ENCODE measurements at places on chromosomes 1 and 21.

- DNase-seq: no peak
These were observed 308.5 kb downstream of the MRPL39 start for GRCh38 chr21:25298512-25299491.

- no peak for DNase-seq
These were observed 4.5 kb upstream of the RASSF5 start for GRCh38 chr1:206502812-206503211.

DNA sequence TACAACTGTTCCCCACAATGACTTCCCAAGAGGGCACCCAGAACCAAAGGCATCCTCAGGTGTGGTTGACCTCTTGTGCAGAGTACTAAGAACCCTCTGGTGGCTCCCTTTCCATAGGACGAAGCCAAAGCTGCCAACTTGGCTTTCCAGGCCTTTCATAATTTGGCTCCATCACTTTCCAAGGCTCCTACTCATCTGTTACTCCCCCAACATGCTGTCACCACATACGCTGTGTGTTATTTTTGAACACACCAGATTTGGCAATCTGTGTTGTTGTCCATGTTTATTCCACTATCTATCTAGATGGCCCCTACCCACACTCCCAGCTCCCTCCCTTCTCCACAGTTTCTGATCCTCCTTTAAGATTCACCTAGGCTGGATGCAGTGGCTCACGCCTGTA lies 10.2 kb upstream of the NKAIN1 start:
- DNase-seq: no peak

- no peak for DNase-seq
These were observed 31.6 kb downstream of the TEX35 start for GRCh38 chr1:178544531-178544930.

DNA sequence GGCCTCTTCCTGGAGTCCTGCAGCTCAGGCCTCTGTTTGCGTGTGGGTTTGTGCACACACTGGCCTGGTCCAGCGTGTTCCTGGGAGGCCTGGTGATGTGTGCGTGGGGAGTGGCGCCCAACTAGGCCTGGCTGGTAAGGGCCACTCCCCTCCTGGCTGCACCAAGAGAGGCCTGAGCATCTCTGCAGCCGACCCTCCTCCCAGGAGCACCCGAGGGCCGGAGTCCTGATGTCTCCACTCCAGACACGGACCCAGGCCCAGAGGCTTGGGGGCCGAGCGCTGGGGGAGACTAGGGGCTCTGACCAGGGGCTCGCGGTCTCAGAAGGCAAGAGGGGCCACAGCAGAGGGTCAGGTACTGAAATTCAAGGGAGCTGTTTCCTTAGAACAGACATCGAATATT lies 33.3 kb downstream of the MORN1 start:
- no peak for DNase-seq

DNA sequence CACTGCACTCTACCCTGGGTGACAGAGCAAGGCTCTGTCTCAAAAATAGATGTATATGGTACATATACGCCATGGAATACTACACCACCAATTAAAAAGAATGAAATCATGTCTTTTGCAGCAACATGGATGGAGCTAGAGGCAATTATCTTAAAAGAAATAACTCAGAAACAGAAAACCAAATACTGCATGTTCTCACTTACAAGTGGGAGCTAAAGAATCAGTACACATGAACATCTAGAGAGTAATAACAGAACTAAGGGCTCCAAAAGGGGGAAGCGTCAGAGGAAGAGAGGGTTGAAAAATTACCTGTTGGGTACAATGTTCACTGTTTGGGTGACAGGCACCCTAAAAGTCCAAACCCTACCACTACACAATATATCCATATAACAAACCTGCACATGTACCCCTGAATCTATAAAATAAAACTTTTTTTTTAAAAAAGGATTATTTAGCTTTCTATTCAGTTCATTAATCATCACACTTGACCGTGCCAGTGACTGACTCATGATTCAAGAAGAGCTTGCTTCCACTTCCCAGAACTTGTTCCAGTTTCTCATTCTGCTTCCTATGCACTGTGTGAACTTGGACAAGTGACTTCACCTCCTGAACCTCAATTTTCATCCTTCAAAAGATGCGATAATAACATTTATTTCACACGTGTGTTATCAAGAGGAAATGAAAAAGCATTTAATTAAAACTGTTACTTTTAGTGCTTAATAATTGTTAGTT lies 109.6 kb downstream of the PLPP3 start:
- no peak for DNase-seq

DNA sequence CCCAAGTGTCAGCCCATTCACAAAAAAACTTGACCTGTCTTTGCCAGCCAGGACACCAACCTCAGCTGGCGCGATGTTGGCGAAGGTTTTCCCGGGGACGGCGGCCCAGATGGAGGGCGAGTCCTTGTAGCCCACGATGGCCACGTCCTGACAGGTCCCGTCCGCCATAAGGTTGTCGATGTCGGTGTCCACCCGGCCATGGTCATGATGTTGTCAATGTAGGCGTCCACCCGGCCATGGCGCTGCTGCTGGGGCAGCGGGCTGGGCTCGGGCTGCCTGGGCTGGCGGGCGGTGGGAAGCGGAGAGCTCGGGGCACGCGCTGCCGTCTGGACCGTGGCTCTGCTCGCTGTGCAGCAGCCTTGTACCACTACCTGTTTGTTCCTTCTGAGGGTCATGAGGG lies 18.3 kb upstream of the MYOC start:
- no peak for DNase-seq

DNA sequence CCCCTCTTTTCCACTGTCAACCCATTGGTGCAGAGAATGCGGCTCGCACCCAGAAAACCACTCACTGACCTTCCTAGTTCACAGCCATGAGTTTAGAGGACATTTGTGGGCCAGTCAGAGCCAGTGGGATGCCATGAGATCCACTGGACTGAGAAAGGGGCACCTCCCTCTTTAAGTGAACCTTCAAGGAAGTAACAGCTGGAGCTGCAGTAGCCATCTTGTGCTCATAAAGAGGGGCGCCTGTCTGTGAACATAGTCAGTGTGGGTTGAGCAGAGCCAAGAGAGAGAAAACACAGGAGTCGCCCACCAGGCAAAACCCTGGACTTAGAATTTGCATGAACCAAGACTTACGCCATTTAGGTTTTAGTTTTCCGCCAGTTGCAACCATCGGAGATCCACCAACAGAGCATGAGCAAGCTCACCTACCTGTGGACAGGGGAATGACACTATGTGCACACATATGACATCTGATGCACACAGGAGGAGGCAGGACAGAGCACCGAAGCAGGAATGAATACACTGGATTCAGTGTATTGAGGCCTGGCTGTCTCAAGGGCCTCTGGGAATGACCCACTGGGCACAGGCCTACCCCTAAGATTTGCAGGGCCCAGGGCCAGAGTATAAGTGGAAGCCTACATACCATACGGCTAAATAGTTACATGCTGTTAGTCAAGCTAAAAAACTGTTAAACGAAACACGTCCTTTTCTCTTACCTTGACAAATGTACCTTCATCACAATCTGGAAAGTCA lies 151.6 kb downstream of the GRIK3 start:
- no peak for DNase-seq

GRCh38 chr1:38083541-38083940 lies 36.9 kb upstream of the POU3F1 start:
- DNase-seq: no peak

- no peak for DNase-seq
These were observed 140.3 kb upstream of the ERRFI1 start for GRCh38 chr1:8166406-8166805.

- DNase-seq: no peak
These were observed 17.7 kb downstream of the LURAP1 start for GRCh38 chr1:46220808-46221207.

- DNase-seq: no peak
These were observed 82.4 kb downstream of the PLXNA2 start for GRCh38 chr1:208161656-208162375.

- no peak for DNase-seq
These were observed 170.3 kb upstream of the TMEM51 start for GRCh38 chr1:14983277-14983676.

GRCh38 chr1:179632868-179633267 lies 41.2 kb downstream of the TDRD5 start:
- DNase-seq: no peak

- no peak for DNase-seq
These were observed 68.8 kb upstream of the HUNK start for GRCh38 chr21:31804008-31804394.

DNA sequence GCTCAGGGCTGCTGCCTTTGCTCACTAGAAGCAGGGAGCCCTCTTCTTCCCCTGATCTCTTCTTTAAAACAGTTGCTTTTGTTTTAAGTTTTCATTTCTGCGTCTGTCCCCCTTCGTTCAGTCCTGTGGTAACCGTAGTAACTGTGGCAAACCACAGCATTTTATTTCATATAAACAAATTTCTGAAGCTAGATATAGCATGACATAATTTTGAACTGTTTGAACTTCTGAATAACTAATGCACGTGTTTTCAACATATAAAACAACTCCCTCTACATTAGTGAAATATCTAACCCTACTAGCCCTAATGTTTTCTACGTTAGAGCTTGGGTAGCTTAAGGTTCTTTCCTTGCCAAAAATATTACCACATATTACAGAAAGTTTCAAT lies 104.6 kb downstream of the DISP1 start:
- no peak for DNase-seq

GRCh38 chr1:15883326-15883725 lies 35.8 kb downstream of the SPEN start:
- DNase-seq: no peak

Measured in stimulated activated naive CD8-positive, alpha-beta T cell treated with anti-CD3 and anti-CD28 coated beads, Interleukin-15, Interleukin-2, amounts not matched to agents 100 U/mL and 50 U/mL, for 24 hours (primary cell).